ENCODE measurements at places on chromosomes 11 and 22.

DNA sequence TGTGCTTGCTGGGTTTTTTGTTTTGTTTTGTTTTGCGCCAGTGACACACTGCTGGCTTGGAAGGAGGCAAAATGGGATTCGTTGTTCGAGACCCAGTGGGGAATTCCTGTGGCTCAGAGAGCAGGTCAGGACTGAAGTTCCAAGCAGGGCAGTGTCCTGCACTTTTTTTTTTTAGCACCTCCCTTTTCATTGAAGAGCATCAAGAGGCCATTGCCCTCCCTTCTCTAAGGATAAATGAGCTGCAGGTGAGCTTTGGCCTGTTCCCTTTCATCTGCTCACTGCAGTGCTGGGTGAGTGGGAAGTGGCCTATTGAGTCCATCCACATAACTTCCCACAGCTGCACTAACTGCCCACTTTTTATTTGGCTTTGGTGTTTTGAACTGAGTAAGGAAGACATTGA is 87.8 kb downstream of the ARHGAP42 start:
- DNase-seq = no peak

DNA sequence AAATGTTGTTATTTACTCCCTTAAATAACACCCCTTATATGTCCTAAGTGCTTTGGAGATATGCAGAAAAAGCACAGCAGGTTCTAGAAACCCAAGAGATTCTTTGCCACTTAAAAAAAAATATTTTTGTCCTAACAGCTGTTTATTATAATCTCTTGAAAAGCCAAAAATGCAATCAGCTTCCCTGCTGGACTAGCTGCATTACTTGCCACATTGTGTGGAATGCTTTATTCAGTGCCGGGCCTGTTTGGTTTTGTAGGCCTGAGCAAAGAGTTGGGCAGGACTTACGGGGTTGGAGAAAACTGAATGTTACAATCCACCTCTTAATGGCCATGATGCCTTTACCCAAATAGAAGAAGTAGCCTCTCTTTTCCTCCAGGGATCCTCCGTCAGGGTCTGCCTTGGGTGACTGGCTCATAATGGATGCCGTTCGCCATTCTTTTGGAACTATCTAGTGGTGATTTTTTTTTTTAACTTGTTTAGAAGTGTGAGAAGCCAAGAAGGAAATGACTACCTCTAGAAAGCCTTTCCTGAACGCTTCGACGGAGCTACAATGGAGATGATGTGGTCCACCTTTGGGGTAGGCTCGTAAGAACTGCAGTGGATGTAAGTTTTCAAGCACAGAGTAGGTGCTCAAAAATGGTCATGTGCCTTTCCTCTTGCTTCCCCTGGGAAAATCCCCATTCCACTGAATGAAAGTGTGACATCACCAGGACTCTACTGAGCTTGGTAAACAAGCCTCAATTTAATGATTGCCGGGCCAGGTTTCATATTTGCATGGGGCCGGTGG is 241.3 kb upstream of the NCAM1 start:
- DNase-seq = no peak

GRCh38 chr11:78564490-78565467 is 9.9 kb downstream of the NARS2 start:
- DNase-seq = no peak

DNA sequence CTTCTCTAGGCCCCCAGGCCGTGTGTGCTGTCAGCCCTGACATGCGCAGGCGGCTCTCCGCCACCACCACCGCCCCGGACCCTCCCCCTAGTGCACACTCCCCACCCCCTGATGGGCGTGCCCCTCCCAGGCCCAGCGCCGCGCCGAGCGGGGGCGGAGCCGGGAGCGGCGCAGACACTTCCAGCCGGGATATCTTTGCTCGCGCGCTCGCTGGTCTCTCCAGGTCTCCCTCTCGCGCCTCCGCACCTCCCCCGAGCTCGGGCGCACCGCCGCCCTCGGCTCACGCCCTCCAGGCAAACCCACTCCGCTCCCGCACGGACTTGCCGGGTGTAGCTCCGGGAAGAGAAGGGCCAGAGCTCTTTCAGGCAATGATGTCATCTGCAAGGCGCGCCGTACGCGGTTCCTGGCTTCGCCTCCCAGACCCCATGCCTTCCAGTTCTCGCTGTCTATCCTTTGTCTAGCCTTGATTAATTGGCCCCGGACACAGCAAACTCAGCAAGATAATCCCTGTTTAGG is at the start of gene SCN3B:
Gene SCN3B (minus strand): TSS at position 59 of the 516 bp plus-strand sequence. CDS start 823 bp downstream, outside the sequence.
- peak; percentile 88 for DNase-seq

GRCh38 chr11:44877571-44878497 is 72.8 kb downstream of the TP53I11 start:
- DNase-seq = no peak

- DNase-seq = no peak
Observed at GRCh38 chr11:132872211-132872610, 660.1 kb downstream of the OPCML start.

DNA sequence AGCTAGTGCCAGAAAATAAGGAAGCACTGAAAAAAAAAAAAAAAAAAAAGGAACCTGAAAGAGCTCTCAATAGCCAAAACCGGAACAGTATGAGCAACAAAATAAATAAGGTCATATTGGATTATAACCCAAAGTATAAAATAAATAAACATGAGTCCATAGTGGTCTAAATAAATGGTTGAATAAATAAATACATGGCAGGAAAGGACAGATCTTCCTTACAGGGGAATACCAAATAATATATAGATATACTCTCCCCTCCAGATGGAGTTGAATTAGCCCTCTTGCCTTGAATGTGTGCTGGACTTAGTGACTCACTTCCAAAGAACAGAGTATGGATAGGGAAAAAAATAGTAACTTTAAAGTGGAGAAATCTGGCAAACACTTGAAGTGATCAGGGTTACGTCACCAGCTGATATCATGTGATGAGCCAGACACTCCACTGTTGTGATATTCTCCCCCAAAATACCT is 14.3 kb upstream of the ARRB1 start:
- no peak for DNase-seq

- DNase-seq = peak; percentile 38
Observed at GRCh38 chr11:65426839-65427690, 4.5 kb downstream of the NEAT1 start.

- no peak for DNase-seq
Observed at GRCh38 chr11:30009060-30009459, 7.8 kb downstream of the KCNA4 start.

GRCh38 chr11:83438438-83438837 is 152.3 kb upstream of the CCDC90B start:
- DNase-seq = peak; percentile 30

GRCh38 chr22:49487950-49488349 is 339.7 kb downstream of the BRD1 start:
- no peak for DNase-seq

DNA sequence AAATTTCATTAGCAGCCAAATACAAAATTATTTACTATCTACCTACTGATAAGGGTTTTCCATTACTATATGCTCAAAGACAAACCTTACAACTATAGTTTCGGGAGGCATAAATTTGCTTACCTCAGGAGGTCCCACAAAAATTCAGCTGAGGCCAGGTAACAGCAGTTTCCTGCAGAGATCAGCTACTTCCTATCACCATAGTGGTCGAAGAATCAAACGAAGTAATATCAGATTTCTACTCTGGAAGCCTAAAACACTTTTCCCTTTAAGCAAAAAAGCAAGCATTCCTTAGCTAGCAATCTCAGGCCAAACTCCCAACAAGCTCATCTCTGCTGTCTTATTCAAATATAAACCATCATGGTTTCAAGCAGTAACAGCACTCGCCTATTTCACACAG is 3.1 kb downstream of the NAP1L4 start:
- no peak for DNase-seq

Measured in upper lobe of left lung (tissue), 6 donors.